ENCODE measurements at places on chromosomes 5 and 9.

- no peak for DNase-seq
Observed at GRCh38 chr5:181168595-181169118, 21.3 kb downstream of the OR2V2 start.

DNA sequence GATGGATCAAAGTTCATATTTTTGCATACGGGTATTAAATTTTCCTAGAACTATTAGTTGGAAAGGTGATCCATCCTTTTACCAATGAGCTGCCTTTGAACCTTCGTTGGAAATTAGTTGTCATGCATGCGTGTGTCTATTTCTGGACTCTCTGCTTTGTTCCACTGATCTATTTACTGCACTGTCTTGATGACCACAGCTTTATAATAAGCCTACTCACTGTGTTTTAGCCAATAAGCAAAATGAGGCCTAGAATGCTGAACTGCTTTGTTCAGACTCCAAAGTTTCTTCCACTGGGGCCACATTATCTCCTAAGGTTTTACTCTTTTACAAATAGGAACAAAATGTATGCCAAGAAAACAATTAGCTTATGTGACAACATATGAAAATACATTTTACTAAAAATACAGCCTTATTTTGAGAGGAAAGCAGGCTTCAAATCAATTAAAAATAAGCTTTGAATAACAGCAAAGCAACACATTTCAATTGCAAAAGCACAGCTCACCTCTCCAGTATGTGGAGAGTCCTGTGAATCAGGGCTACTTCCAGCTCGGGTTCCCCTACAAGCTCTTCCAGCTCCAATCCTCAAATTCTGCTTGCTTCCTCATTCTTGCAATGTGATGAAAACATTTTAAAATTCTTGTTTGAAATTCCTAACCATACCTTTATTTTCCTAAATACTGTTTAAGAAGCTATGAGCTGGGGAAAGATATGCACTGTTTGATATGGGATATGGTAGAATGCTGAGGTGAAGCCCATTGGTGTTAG, 72.0 kb downstream of the RETREG1 start:
- no peak for DNase-seq

GRCh38 chr5:169791251-169791650, 154.2 kb downstream of the DOCK2 start:
- no peak for DNase-seq

DNA sequence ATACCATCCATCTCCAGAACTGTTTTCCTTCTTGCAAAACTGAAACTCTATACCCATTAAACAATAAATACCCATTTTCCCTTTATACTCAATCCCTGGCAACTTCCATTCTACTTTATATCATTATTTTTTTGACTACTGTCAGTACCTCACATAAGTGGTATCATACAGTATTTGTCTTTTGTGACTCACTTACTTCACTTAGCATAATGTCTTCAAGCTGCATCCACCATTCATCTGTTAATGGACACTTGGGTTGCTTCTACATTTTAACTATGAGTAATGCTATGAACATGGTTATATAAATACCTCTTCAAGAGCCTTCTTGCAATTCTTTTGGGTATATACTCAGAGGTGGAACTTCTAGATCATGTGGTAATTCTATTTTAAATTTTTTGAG, 11.6 kb upstream of the TYRP1 start:
- no peak for DNase-seq

- DNase-seq: no peak
Observed at GRCh38 chr9:121871431-121872025, 220.1 kb downstream of the DAB2IP start.

GRCh38 chr5:17411436-17412402, 86.3 kb upstream of the TAF11L2 start:
- no peak for DNase-seq

GRCh38 chr5:156351423-156351822, 24.5 kb downstream of the SGCD start:
- no peak for DNase-seq

DNA sequence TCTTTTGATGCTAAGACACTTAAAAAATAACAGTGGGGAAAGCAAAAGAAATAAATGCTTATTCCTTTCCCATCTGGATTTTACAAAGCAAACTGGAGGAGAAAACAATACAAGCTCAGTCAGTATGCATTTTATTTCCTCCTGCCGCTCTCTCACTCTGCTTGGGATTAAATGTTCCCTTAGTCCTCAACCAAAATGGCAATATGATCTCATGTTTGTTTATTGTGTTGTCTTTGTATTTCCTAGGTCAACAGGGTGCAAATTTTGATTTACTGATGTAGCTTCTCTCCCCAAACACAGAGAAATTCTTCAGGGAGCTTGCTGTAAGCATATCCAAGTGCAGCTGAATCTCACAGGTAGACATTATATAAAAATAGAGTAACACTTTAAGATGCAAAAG, 92.1 kb upstream of the ERBIN start:
- no peak for DNase-seq

- no peak for DNase-seq
Observed at GRCh38 chr9:94757158-94757557, 30.7 kb downstream of the AOPEP start.

- DNase-seq: peak; percentile 26
Observed at GRCh38 chr9:32427111-32427873, 42.8 kb downstream of the ACO1 start.

DNA sequence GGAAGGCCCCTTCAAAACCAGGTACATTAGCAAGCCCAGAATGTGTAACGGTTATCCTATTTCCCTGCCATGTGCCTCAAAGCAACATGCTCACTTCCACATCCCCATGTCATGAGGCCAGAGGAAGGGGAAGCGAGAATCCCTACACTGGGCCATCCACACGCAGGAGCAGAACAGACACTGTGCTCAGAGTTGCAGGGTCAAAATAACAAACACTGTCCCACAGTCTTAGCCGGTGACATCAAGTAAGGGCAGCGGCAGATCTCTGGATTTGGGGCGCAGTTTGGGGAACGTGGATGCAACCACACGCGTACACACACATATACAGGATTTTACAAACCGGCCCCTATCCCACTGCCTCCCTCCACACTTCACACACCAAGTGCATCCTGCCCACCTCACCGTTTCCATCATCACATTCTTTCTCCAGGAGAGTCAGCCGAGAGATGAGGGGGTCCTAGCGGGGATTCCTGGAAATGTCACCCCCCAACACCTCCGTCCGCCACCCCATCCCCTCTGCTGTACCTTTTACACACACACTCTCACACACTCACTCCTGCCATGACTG, 776 bp downstream of the APBA1 start:
- DNase-seq: peak; percentile 75

GRCh38 chr9:134441227-134442084, 115.2 kb downstream of the RXRA start:
- DNase-seq: peak; percentile 31

DNA sequence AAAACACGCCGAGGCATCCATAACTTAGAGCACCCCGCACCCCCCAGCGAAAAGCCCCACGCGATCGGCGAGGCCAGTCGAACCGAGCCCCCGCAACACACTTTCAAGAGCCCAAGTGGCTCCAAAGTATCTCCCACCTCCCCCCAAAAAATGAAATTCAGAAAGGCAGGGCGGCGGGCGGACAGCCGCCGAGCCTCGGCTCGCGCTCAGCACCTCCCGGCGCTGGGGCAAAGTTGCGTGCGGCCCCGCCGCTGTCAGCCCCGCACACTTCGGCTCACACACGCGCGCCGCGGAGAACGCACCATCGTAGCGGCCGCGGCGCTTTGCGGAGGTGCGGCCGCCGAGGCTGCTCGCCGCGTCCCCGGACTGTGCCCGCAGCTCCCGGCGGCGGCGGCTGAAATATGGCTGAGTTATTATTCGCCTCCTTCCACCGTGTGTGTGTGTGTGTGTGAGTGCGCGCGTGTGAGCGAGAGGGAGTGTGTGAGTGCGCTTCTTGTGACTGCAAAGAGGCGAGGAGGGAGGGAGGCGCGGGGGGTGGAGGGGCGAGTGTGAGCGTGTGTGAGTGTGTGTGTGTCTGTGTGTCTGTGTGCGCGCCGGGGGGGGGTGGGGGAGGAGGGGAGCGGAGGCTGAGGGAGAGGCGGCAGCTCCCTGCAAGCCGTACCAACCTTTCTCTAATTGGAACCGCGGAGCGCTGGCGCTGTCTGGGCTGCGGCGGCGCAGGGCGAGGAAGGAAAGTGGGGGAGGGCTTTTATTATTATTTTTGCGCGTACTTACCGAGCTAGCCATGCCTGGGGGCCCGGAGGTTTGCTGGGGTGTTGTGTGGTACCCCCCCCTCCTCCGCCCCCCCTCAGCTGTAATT, 599 bp downstream of the MLLT3 start:
- peak; percentile 87 for DNase-seq

- DNase-seq: no peak
Observed at GRCh38 chr9:135084262-135084661, 3.2 kb upstream of the OLFM1 start.

- DNase-seq: no peak
Observed at GRCh38 chr9:120933310-120934055, 6.9 kb upstream of the TRAF1 start.

Data from Ammon's horn (tissue), 1 donor.